ENCODE measurements at places on chromosomes 2 and 18.

GRCh38 chr18:9449600-9450414 lies 25.5 kb upstream of the RALBP1 start:
- DNase-seq: no peak

DNA sequence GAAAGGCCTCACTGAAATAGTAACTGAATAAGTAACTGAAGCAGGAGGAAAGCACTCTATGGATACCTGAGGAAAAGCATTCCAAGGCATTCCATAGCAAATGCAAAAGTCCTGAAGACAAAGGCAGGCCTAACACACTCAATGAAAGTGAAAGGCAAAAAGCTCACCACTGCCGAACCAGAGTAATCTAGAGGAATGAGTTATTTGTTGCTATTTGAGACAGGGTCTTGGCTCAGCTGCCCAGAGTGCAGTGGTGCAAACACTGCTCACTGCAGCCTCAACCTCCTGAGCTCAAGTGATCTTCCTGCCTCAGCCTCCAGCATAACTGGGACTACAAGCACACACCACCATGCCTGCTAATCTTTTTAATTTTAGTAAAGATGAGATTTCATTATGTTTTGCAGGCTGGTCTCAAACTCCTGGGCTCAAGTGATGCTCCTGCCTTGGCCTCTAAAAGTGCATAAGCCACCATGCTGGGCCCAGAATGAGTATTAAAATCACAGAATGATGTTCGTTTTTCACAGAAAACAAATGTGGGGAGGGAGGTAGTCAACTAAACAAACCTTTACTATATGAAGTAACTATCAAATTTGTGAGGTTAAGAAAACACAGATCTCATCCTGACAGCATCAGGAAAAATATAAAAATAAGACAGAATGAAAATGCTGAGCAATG lies 17.9 kb downstream of the PIAS2 start:
- no peak for DNase-seq

DNA sequence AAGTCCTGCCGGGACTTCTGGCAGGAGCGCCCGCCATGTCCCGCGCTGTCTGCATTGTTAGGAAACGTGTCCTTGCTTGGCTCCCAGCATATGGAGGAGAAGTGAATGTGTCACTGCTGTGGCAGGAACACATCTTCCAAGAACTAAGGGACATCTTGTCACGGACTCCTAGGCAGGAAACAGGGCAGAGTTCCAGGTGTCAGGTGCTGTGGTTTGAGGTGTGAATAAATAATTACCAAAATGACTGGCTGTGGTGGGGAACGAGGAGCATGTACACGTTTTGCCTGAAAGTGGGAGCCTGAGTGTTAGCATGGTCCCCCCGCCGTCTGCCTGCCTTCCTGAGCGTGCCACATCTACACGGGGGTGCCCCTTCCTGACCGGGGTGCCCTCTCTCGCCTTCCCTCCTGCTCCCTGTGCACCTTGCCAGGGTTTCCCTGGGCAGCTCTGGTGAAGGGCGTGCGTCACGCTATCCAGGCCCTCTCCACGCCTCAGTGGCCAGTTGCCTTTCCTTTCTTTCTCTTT lies 237.5 kb downstream of the LDLRAD4 start:
- no peak for DNase-seq

DNA sequence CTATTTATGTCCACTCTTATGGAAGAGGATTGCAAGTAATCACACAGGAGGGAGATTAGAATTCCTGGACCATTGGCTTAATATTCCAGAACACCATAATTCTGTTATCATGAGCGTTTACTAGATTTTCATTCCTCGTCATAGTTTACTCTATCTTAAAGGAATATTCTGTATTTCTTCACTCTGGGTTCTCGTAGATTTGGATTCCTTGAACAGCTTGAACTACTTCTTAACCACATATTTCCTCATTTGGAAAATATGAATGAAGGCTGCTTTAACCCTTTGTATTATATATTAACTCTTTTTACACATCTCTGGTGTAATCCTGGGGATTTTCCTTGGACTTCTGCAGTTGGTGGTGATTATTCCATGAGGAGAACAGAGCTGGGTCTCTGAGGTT lies 46.3 kb upstream of the CCBE1 start:
- no peak for DNase-seq

GRCh38 chr2:114769110-114769509 lies 326.7 kb downstream of the DPP10 start:
- DNase-seq: no peak

DNA sequence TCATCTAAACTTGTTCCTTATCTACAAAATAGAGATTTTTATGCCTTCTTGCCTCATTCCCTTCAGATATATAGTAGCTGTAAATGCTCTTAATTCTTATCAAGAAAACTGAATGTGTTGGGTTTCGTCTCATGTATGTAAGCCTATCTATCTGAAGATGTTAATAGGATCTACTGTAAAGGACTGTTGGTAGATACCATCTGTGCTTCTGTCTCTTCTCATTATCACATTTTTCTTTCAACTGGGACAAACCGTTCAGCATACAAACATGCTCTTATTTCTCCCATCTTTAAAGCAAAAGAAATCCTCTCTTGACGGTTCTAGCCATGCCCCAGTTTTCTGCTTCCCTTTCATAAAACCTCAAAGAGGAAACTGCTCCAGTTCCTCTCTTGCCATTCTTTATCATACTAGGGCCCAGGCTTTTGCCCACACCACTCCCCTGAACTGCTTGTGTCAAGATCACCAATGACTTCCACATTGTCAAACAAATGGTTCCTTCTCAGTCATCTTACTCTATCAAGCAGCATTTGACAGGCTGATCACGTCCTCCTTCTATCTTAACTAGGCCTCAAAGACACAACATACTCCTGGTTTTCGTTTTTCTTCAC lies 88.7 kb downstream of the ARHGEF33 start:
- no peak for DNase-seq

Measured in caudate nucleus (tissue), 63 donors.